ENCODE measurements at places on chromosomes 7 and 10. TPM values are rescaled to one million over a fixed set of nuclear protein-coding genes. Genes with fewer than 3 reads are reported as not detected.

- no peak for DNase-seq
Measured at GRCh38 chr7:22346383-22347107, 10.4 kb downstream of the RAPGEF5 start.

DNA sequence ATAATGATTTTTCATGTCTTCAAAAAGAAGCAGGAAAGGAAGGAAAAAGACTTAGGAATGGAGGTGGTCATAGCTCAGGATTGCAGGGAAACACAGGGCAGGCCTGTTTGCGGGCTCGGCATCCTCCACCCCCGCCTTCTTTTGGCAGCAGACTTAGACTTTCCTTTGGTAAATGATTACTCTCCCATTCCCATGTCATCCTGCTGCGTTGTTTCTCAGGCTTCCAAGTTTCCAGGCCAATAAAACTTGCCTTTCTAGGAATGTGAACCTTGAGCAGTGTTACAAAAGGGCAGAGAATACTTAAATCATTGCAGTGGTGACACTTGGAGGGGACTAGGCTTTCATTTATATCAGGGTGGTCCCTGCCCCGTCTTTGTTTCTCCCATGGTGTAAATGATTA is 34.0 kb upstream of the DGKB start:
- DNase-seq = no peak

Gene RBM17
- 65.5 TPM for total RNA-seq

Gene ITGB1
- 1,685 TPM for total RNA-seq

DNA sequence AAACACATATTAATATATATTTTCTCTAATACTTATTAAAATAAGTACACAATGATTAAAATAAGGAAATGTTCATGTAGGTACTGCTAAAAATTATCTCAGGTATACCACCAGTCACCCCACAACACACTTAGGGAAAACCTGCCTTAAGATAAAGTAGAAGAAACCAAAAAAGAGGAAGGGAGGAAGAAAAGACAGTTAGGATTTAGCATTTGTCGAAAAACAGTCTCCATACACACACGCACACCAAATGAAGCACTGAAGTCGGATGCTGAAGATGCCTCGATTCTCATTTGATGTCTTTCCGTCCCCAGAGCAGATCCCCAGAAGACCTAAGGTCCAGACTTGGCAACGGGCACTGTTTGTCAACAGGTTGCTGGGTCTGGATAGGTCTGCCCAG is 30.0 kb upstream of the ARID5B start:
- DNase-seq = no peak
